ENCODE measurements at places on chromosomes 5 and 9. TPM values are rescaled to one million over a fixed set of nuclear protein-coding genes. Genes with fewer than 3 reads are reported as not detected.

- DNase-seq: no peak
Measured at GRCh38 chr9:77546376-77546950, 101.7 kb downstream of the GNA14 start.

- peak; percentile 89 for DNase-seq
Measured at GRCh38 chr9:36995927-36996705, 38.0 kb downstream of the PAX5 start.

GRCh38 chr5:12237837-12238575, 333.8 kb upstream of the CTNND2 start:
- DNase-seq: peak; percentile 24

DNA sequence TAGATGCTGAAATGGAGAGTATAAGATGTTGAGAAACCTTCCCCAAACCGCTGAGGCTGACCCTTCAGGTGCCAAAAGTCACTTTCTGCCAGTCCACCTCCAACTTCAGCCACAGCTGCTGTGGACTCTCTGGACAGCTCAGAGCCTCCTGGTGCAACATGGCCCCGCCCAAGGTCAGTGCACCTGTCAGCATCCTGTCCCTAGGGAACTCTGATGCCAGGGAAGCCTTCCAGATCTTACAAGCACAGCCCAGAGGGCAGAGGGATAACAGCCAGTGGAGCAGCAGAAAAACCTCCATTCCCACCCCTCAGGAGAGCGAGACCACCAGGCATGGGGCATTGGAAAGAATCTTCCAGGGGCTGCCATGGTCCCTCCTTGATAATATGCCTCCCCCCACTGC, 10.5 kb upstream of the PTGES2 start:
- no peak for DNase-seq

DNA sequence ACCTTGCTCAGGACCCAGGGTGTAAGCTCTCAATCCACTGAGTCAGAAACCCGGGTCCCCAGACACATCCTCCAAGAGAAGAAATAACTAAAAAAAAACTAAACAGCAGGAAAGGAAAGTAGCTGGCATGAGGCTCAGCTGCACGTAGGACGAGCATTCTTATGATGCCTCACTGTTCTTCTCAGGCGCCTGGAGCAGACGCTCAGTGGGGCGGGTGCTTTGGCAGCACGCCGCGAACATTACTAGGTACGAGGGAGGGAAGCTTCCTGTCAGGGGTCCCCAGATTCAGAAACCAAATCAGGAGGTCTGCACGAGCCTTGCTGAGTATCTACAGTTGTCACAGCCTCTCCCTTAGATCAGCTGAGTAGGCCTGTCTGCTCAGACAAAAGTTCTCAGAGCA, 85.8 kb downstream of the SECISBP2 start:
- DNase-seq: no peak

The ITGA1 gene
- 2.2 TPM for total RNA-seq

The RNF208 gene
- total RNA-seq: 0.77 TPM

Measured in neural progenitor cell (in vitro differentiated cells).